ENCODE measurements at places on chromosomes 6 and 20. TPM values are rescaled to one million over a fixed set of nuclear protein-coding genes. Genes with fewer than 3 reads are reported as not detected.

FNDC1 gene
- 0.55 TPM for total RNA-seq

NMBR gene
- total RNA-seq: 0.23 TPM

GRCh38 chr6:69958978-69959377 is 92.6 kb downstream of the COL19A1 start:
- DNase-seq: no peak

- no peak for DNase-seq
These were observed 93.4 kb upstream of the MPC1 start for GRCh38 chr6:166476061-166476591.

DNA sequence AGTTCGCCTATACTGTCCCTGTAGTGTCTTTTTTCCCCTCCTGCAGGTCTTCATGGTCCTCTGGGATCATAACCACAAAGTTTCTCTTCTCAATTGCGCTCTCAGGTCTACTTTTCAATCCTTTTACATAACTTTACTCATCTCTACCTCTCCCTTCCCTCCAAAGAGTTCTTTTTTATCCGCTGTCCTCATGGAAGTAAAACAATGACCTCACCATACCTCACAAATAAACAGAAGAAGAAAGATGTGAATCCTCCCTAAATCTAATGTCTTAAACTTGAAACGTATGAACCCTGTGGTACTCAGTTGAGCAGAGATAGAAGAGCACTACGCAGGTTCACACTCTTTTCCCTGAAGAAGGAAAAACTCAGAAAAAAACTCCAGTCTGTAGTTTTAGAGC is 12.1 kb upstream of the HLA-DQA1 start:
- no peak for DNase-seq

INSM1 gene
- total RNA-seq: 0.35 TPM

DNA sequence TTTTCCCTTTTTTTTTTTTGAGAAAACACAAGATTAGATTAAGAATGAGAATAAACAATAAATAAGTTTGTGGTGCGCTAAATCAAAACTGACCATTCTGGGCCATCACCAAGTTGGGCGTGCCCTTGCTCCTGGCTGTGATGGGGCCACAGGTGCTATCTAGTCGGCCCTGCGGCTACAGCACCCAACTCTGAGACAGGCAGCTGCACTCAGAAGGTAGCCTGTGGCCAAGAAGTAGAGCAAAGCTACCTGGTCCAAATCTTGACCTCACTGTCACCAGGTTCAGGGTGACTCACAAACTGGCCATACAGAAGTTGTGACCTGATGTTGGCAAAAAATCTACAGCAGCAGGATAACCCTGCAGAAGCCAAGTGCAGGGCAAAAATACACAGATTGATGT is 3.4 kb downstream of the TXNDC5 start:
- DNase-seq: no peak

GRCh38 chr6:145530454-145530853 is 204.9 kb downstream of the EPM2A start:
- no peak for DNase-seq

- no peak for DNase-seq
These were observed 194.8 kb downstream of the MAFB start for GRCh38 chr20:40494248-40494647.
